ENCODE measurements at places on chromosomes 12 and 14.

GRCh38 chr14:54457609-54457996 lies 16.4 kb upstream of the CNIH1 start:
- DNase-seq: no peak

GRCh38 chr12:121590476-121591143 lies 9.8 kb upstream of the KDM2B start:
- DNase-seq: no peak

- peak; percentile 69 for DNase-seq
These were observed 1.6 kb upstream of the INF2 start for GRCh38 chr14:104687601-104688504.

DNA sequence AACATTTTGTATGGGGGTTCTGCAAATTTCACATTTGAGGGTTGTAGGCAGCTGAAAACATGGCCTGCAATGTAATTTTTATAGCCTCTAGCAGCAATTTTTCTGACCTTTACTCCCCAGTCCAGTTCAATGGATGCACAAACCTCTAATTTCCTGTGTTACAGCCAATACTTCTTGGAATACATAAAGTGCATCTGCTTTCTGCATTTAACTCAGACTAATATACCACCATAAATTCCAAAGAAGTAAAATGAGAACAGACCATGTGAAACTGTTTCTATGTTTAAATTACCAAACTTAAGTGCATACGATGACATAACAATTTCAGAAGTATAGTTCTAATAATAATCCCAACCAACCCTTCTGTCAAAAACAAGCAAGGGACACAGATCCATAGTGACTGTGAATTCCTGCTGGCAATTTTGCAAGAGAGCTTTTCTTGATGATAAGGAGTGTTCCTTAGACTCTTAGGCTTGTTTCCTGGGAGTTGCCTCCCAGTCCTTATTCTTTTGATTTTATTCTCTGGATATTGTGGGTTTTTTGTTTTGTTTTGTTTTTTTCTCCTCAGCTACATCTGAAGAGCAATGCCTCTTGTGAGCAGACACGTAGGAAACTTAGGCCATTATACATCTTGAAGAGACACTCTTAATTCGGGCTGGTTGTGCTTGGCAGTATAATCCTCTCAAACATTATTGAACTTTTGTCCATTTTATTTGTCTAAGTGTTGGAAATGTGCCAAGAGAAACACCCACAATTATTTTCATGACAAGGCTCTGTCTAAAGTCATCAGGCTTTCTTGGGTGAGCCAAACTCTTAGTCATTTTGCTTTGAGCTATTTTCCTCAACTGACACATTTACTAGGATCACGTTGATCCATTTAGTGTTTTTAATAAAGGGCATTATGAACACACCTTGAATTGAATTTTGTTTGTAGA lies 51.3 kb upstream of the RERGL start:
- DNase-seq: no peak

DNA sequence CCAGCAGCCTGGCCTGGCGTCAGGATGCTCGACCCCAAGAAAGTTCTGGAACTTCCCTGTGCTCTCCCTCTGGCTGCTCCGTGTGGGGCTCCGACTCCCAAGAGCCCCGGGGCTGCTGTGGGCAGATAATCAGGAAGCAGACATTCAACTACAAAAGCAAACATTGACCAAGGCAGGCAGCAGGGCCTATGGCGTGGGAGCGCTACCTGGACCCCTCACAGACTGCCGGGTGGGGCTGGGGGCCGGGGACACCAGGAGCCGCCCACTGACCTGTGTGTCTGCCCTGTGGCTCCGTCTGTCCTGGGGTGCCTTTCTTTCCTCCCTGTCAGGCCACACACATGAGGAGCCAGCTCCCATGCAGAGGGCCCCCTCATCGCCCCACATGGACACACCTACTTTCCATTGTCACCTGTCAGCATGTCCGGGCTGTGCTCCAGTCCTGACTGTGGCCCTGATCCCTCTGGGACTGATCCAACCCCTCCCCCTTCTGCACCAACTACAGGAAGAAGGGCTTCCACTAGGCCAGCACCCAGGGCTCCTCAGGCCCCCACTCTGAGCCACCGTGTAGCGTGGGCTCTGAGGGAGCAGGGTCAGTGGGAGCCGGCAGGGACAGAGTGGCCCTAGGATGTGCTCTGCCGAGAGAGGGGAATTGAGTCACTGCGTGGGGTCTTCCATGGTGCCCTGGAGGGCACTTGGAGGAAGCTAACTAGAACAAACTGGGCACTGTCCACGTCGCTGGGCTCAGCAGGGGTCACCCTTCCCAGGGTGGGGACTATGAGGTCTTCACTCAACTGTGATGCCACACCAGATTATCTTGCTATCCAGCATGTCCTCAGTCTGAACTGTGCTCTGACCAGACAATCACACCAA lies 215.4 kb upstream of the C14orf180 start:
- no peak for DNase-seq

DNA sequence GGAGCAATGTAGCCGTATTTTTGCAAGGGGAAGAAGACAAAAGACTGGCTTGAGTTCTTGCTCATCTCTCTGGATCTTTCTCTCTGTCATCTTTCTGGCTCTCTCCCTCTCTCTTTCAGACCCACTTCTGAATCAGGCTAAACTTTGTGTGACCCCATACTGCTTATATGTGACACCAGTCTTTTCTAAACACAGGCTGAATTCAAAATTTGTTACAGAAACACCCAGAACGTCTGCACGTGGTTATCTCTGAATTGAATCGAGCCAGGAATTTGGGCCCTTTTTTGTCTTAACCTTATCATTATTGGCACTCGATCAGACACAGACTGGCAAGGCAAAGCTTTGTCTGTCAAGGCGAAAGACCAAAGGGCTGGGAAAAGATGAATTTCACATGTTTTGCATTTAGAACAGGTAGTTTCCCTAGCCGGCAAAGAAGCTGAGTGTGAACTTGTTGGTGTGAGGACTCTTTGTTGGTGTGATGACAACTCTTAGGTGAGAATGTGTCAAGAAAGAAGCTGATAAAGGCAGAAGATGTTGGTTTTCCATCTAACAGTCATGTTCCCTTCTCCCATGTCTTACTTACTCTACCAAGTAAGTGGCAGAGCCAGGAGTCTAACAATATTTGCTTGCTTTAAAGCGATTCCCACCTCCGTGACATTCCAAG lies 150.2 kb upstream of the RFLNA start:
- no peak for DNase-seq

- DNase-seq: no peak
These were observed 72.1 kb upstream of the LMNTD1 start for GRCh38 chr12:25625146-25625545.

GRCh38 chr12:76144245-76144549 lies 59.7 kb upstream of the NAP1L1 start:
- DNase-seq: no peak

DNA sequence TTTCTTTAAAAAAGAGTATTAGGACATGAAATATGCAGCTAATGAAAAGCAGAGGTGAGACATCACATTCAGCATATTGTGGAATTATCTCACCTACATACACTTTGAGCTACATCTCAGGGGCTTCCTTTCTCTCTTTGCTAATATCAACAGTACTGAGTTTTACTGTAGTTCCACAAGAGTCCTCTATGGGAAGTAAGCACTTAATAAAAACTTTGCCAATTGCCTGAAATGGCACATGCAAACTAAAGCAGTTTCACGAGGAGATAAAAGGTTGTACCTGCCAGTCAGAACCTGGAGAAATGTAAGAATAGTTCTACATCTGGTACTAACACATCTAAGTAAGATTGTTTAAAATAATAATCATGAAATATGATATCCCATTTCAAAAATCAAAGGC lies 73.5 kb upstream of the GPHB5 start:
- no peak for DNase-seq

- no peak for DNase-seq
These were observed 39.8 kb downstream of the GPR135 start for GRCh38 chr14:59425322-59425935.

GRCh38 chr12:52956987-52957386 lies 8.1 kb downstream of the KRT18 start:
- no peak for DNase-seq

All from NCI-H1092 (cell line).